Testis (tissue), 5 donors: ENCODE measurements at places on chromosomes 12 and 14. TPM values are rescaled to one million over a fixed set of nuclear protein-coding genes. Genes with fewer than 3 reads are reported as not detected.

Gene EML5
- 17.7 TPM for total RNA-seq

Gene TAS2R50
- 2.8 TPM for total RNA-seq

Gene GARIN6
- total RNA-seq = 7.8 TPM

DNA sequence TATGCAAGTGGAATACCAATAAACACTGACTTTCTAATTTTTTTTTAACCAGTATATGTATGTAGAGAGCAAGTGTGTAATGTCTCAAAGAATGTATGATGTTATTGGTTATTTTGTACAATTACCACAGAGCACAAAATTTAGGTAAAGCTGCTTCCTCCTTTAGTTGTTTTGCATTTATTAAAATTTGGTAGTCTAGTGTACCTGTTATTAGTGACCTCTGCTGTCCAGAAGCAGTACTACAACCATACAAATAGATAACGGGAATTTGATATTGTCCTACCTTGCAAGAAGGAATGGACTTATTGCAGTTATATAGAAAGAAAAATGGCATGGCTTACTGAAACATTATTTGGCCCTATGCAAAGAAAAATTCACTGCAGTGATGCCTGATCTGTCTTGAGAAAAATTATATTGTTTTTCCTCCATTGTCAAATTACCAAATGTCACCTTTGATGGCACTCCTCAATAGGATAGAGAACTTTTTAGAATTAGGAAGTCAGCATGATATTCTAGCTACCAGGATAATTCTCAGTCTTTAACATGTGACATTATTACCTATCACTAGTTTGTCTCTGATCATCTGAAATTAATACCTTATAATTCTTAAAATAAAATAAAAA lies 153.9 kb upstream of the RMST start:
- H3K4me1 ChIP-seq = no peaks in the 10 kb centered on the region
- no peak overlapping the region for H3K4me3 ChIP-seq
- H3K36me3 ChIP-seq = no peaks in the 10 kb centered on the region
- H3K27ac ChIP-seq = no peak overlapping the region

GRCh38 chr12:111761099-111761498 lies 5.6 kb upstream of the ALDH2 start:
- no peak for DNase-seq
- no peak overlapping the region for H3K4me3 ChIP-seq
- H3K4me1 ChIP-seq = peaks cover 10% of the 10 kb centered on the region
- no peak overlapping the region for H3K27ac ChIP-seq
- H3K27me3 ChIP-seq = no peaks in the 10 kb centered on the region

- H3K4me3 ChIP-seq = no peak overlapping the region
- no peaks in the 10 kb centered on the region for H3K27me3 ChIP-seq
- DNase-seq = peak; percentile 47
- H3K4me1 ChIP-seq = no peaks in the 10 kb centered on the region
- no peaks in the 10 kb centered on the region for H3K36me3 ChIP-seq
Observed at GRCh38 chr12:13203034-13203922, 6.8 kb downstream of the EMP1 start.

GRCh38 chr12:9632766-9633165 lies 25.1 kb upstream of the KLRB1 start:
- no peak overlapping the region for H3K27ac ChIP-seq
- DNase-seq = no peak
- no peaks in the 10 kb centered on the region for H3K27me3 ChIP-seq
- no peaks in the 10 kb centered on the region for H3K36me3 ChIP-seq
- no peaks in the 10 kb centered on the region for H3K4me1 ChIP-seq

DNA sequence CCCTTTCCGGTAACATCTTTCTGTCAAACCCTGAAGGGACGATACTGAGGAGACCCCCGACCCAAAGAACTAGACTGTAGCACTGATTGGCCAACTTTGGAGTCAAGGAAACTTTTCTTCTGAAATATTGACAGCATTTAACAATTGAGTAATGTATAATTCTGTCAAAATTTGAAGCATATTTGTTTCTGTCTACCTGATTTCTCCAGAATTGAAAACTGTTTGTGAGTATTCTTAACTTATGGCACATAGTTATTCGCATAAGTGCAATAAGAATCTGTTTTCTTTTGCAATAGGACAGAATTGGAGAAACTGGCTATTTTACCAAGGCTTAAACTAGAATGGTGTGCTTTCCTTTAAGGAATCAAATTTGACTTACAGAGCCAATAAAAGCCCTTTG lies 267.1 kb upstream of the FOXN3 start:
- no peak overlapping the region for H3K27ac ChIP-seq
- no peaks in the 10 kb centered on the region for H3K36me3 ChIP-seq
- no peak for DNase-seq
- no peaks in the 10 kb centered on the region for H3K27me3 ChIP-seq

DNA sequence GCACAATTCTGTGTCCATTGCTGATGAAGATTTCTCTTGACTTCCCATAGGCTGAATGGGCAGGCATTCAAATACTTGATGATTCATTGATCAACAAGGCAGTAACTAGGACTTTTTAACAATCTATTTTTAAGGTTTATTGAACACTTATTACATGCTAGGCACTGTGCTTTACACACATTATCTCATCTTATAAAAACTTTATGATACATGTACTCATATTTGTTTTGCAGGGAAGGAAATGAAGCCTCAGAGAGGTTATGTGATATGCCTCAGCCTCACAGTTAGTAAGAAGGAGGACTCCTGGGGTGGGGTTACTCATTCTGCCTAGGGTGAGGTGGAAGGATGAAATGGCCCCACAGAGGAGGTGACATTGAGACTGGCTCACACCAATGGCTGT lies 12.9 kb upstream of the EMP1 start:
- DNase-seq = no peak
- H3K27me3 ChIP-seq = no peaks in the 10 kb centered on the region
- no peak overlapping the region for H3K4me3 ChIP-seq
- peaks cover 19% of the 10 kb centered on the region for H3K4me1 ChIP-seq
- no peak overlapping the region for H3K27ac ChIP-seq

GRCh38 chr12:6219980-6220379 lies 19.8 kb downstream of the CD9 start:
- no peaks in the 10 kb centered on the region for H3K36me3 ChIP-seq
- H3K27ac ChIP-seq = no peak overlapping the region
- H3K4me1 ChIP-seq = peaks cover 7% of the 10 kb centered on the region
- no peak for DNase-seq
- no peaks in the 10 kb centered on the region for H3K27me3 ChIP-seq
- H3K4me3 ChIP-seq = no peak overlapping the region

GRCh38 chr12:76346798-76347420 lies 1.3 kb downstream of the BBS10 start:
- peak; percentile 65 for DNase-seq
- H3K27me3 ChIP-seq = no peaks in the 10 kb centered on the region
- H3K36me3 ChIP-seq = no peaks in the 10 kb centered on the region
- peaks cover 11% of the 10 kb centered on the region for H3K4me1 ChIP-seq
- H3K27ac ChIP-seq = peak overlapping the region; percentile 92

DNA sequence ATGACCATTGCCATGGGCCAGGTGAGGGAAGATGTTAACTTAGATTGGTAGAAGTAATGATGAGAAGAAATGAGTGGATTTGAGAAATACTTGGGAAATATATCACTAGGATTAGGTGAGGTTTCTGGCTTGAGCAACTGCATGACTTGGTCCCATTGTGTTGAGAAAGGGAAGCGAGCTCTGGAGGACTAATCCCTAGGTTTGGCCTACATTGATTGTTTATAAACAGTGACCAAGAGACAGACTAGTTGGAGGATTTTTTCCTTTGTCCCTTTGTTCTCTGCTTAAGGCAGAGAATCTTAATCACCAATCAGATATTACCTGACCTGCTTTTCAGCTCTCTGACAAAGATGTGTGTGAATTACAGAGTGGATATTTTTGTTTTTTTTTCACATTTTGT lies 100.5 kb downstream of the AEBP2 start:
- H3K4me3 ChIP-seq = no peak overlapping the region
- no peaks in the 10 kb centered on the region for H3K36me3 ChIP-seq
- no peak for DNase-seq
- no peak overlapping the region for H3K27ac ChIP-seq
- H3K4me1 ChIP-seq = no peaks in the 10 kb centered on the region
